PC-9 (cell line): ENCODE measurements at places on chromosomes 12 and 14.

DNA sequence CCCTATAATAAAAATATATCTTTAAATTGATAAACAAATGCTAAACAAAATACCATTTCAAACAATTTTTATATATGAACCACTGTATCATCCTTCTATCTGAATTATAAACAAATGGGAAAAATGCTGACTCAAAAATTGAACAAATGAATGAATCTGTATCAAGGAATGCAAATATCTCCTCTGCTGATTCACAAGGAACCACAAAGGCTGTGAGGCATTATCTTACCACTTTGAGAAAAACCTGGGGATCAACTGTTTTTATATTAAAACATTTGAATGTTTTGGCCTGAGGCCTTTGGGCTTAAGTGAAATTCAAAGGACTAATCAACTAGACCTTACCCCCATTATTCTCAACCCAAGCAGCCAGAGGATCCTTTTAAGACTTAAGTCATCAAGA, 86.3 kb downstream of the EML5 start:
- DNase-seq, result no peak

DNA sequence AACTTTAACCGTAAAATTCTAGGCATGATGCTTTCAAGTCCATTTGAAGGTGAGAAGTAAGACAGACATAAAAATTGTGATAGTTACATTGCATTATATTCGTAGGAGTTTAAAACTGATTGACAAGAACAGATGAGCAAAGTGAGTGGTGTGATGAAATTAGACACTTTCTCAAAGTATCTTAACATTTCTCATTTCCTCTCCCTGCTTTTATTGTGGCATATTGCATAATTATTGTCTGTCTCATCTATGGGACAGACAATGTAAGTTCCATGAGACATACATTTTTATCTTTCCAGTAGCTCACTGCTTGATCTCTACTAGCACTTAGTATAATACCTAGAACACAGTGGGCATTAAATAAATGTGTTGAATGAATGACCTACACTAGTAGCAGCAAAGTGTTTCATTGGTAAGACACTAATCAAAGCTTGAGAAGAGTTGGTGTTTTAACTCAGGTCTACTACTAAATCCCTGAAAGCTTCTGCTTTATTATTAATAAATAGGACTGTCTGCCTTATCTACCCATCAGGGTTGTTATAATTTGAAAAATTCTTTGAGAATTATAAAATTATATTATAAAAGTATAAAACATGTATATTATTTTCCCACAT, 19.0 kb downstream of the A2M start:
- no peak for DNase-seq

DNA sequence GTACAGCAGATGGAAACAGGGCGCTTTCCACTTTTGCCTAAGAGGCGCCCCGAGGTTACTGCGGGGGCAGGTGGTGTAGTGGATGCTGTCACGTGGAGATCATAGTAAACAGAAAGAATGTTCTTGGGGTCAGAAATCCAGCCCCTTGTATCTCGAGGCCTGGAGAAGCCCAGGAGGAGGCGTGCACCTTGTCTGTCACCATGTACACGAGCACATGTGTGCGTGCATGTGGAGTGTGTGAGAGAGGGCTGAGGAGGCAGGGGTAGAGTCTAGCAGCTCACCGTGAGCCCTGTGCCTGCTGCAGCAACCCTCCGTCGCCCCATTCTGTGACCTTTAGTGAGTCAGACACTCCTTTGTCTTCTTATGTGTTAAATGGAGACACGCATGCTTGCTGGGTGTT, 59.0 kb downstream of the CACNA1C start:
- no peak for DNase-seq

DNA sequence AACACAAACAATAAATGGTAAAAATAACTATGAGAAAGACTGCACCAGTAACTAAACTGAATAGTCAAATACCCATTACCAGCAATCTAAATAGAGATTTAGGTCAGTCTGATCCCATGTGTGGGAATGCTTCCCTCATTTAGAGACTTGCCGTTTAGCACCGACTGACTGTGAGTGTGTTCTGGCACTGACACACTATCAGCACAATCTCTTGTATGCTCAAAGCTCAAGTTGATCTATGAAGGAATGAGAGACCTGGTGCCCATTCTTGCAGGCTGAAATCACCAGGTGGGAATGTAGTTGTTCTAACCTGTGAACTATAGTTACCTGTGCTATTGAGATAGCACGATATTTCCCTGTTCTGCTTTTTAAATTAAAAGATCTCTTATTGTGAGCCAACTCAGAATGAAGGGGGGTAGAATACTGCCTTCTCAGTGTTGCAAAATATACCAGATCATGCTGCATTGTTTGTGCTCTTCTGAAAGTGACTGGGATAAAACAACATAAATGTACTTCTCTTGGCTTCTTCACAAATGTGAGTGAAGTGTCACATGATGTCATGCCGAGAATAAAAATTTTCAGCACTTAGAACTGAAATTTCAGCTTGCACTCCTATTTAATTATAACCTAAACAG, 99.6 kb downstream of the LIN7A start:
- DNase-seq, result peak; percentile 47

DNA sequence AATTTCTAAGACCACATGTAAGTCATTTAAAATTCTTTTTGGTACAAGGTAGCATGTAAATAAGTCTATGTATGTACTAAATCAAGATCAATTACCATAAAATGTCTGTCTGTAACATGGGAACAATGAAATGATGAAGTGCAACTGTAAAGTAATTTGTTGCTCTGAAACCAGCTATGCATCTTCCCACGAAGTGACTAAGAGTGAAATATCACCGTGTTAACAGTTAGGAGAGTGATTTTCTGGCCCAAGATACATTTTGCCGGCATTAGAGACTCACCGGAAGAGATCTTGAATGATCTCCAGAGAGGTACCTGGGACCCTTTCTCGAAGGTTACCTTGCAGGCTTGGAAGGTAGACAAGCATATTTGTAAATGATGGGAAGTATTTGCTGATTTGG, 105.8 kb downstream of the SAMD4A start:
- DNase-seq, result no peak

- DNase-seq, result no peak
Measured at GRCh38 chr12:92065018-92065499, 80.6 kb downstream of the BTG1 start.

DNA sequence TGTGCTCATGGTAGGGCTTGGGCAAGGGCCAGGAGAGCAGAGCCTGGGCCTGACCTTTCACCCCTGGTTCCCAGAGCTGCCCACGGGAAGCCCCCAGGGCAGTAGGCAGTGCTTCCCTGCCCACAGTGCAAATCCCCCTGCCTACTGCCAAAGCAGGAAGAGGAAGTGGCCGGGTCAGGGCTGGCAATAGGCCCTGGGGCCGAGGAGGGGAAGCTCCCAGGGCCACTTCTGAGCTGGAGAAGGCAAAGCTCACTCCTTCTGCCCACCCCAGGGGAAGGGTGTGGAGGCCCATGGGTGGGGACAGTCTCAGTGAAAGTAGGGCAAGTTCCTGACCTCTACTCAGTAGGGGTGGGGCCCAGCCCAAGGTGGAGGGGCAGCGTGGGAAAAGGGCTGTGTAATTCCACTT, 5.4 kb upstream of the NR4A1 start:
- peak; percentile 26 for DNase-seq

DNA sequence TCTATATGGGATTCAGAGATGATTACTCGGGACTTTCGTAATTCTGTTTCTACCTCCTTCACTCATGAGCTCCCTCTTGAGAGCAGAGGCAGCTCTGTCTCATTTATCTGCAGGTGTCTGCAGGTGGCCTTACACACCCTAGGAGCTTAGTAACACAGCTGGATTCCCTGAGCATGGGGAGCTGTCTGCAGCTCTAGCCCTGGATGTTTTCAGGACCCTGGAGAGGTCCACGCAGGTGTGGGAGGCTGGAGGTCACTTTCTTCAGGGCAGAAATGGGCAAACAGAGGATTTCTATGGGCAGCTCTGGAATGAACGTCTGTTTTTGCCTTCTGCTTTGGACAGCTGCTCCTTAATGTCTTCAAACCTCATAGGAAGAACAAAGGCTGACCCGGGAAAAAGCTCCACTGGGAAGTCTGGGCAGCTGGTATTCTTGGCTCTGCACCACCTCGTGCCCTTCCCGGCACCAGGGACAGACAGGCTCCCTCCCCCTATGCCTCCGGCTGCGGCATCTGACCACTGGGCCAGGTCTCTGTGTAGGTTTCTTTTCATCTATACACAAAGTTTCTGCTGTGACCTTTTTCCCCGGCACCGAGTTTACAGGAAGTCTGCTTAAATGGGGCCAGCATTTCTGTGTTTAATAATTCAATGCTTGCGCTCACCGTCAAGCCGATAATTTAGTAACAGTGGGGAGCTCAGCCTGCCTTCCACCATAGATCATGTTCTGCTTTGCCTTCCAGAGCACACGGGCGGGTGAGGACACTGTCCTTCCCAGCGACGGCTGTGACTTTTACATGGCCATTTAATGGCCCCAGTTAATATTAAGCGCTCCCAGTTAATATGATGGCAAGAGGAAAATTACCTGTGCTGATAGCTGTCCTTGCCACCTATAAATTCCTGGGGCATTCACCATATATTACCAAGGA, 320.2 kb upstream of the SFSWAP start:
- DNase-seq, result no peak

GRCh38 chr12:52506858-52507715, 13.1 kb downstream of the KRT5 start:
- peak; percentile 36 for DNase-seq
